AG04449 (cell line): ENCODE measurements at places on chromosomes 12 and 14.

DNA sequence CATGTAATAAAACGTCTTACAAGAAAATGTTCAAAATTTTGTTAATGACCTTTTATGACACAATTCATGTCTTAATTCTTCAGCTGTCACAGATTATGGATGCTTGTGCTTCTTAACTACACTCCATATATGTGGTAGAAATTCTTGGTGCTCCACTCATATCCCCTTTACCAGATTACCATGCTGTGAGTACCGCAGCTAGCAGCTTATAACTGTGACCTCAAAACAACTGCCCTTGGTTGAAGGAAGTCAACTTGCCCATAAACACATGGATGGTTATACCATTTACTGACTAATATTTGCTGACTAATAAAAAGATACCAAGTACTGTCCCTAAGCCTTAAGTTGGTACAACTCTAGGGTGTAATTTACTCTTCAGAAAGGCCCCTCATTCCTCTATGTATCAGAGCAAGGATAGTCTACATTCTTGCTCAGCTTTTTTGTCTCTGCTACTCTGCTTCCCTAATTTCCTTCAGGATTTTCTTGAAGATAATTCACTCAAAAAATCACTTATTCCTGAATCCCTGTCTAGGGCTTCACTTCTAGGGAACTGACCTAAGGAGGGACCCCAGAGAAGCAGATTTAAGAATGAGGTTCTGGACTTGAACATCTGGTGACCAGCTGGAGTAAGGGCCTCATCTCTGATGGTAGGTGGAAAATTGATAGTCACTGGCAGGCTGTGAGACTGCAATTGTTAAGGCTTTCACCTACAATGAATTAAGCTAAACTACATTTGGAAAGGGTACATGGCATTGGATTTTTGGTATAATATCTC lies 152.3 kb downstream of the SLC6A15 start:
- DNase-seq: no peak

DNA sequence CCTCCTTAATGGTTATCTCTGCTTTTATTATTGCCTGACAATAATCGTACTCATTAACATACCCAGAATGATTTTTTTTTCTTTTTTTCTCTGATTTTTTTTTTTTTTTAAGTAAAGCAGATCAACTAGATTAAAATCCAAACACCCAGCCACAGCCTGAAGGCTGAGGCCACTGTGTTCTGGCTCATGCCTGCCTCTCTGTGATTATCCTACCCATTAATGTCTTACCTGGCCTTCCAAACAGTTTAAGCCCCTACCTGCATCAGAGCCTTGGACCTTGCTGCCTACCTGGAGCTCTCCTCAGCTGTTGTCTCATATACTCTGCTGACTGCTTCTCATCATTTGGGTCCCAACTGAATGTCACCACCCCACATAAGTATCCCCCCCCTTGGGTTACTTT lies 6.8 kb upstream of the TMED10 start:
- DNase-seq: no peak

GRCh38 chr12:131592972-131593371 lies 117.9 kb upstream of the SFSWAP start:
- DNase-seq: no peak

DNA sequence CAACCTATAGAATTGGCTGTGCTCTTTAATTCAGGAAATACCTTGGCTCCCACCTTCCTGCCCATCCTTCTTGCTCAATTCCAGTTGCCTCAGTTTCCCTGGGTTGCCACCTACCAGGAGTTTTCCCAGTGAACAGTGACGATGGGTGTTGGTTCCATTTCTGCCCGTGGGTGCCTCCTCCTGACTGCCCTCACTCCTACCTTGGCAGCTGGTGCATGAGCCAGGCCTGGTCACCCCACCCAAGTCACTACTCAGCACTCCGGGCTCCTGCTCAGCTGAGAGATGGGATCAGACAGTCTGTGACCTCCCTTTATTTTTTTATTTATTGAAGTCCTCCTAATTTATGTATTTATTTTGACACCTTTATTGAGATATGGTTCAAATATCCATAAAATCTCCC lies 31.0 kb upstream of the PTGR2 start:
- no peak for DNase-seq

DNA sequence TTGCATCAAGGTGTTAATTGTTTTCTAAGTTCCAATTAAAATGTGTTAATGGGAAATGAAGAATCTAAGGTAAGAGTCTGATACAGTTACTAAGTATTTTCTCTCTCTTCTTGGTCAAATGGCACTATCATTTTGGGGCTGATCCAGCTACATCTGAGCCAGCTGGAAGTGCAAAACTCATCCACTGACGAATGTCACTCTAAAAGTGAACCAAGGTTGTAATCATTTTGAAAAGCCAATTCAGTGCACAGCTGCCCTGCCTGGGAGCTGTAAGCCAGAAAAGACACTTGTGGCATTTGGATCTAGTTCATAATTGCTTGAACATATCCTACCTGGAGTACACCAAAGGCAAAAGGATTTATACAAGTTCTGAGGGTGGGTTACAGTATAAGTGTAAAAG lies 1011.3 kb downstream of the AACS start:
- no peak for DNase-seq

- no peak for DNase-seq
These were observed 121.3 kb downstream of the RPS29 start for GRCh38 chr14:49464885-49465284.

GRCh38 chr12:111011999-111012600 lies 91.7 kb upstream of the MYL2 start:
- no peak for DNase-seq

DNA sequence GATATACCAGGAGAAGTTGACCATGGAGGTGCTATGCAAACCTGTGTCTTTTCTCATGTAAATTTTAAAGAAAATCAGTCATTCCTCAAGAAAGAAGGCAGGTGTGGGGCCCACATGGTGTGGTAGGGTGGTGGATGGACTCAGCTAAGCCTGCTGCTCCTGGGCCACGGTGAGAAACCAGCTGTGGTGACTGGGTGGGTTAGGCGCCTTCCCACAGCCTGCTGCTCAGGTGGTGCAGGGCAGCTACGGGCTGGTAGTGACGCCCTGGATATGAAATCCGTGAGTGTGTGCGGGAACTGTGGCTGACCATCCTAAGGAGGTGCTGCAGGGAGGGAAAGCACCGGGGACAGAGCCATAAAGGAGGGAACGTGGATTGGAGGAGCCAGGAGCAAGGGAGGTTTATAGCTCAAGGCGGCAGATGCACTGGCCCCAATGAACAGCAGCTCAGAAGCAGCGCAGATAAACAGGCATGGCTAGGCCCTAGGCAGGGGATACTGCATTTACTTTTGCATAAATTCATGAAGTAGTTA lies 408.8 kb downstream of the FUT8 start:
- DNase-seq: no peak

- no peak for DNase-seq
These were observed 168.2 kb downstream of the ZFP36L1 start for GRCh38 chr14:68624541-68625220.

DNA sequence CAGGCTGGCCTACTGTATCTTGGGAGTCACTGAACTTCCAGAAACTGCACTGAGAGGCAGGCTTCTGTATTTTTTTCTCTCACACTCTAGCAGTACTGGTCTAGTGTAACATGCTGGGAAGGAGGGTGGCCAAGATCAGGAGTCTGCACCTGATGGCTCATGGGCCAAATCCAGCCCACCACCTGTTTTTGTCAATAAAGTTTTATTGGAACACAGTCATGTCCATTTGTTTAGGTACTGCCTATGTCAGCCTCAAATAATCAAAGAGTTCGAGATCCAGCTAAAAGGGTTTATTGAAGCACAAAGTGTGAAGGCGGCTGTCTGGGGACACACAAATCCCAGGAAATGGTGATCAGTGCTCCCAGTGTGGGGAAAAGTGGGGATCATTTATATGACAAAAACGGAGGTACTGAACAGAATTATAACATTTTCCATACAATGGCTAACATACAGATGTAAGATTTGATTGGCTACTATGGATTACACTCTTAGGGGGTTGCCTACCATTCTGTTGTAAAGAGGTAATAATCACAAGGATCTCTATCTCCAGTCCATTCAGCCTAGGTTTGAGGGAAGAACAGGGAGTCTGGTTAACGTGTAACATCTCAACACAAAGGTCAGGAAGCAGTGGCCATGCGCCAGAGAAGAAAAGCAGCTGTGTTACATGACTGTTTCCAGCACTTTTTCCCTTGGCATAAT lies 12.9 kb downstream of the USP30 start:
- DNase-seq: no peak

DNA sequence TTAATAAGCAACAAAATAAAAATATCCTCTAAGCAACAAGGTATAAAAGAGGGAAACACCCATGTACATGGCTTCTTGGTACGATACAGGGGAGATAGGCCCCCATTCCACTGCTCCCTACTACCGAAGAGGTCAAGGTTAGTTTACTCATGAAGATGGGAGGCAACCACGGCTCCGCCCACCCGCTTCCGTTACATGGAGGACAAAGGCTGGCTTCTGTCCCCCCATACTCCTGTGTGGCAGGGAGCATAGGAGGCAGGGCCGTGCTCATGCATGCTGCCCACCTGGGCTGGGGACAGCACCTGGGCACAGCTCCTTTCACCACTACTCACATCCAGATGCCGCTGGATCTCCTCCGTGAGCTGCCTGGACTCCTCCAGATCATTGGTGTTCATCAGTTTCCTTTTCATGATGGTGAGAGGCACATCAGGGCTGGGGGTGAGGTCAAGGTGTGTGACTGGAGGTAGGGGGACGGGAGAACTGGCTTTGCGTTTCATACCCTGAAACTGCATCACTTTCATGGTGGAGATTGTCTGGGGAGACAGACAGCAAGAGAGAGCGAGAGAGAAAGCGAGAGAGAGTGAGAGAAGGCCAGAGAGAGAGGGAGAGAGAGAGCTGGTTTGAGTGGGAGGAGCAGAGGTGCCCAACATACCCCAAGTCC lies 39.0 kb downstream of the LGMN start:
- no peak for DNase-seq

- DNase-seq: no peak
These were observed 373.5 kb upstream of the CLEC14A start for GRCh38 chr14:38629412-38629811.

GRCh38 chr12:40011775-40012129 lies 94.1 kb downstream of the SLC2A13 start:
- DNase-seq: no peak

GRCh38 chr12:106136263-106136662 lies 2.5 kb downstream of the NUAK1 start:
- DNase-seq: peak; percentile 70

GRCh38 chr12:28158353-28158752 lies 31.9 kb upstream of the CCDC91 start:
- no peak for DNase-seq

- DNase-seq: no peak
These were observed 1139.4 kb downstream of the TMEM121 start for GRCh38 chr14:106665814-106666213.

DNA sequence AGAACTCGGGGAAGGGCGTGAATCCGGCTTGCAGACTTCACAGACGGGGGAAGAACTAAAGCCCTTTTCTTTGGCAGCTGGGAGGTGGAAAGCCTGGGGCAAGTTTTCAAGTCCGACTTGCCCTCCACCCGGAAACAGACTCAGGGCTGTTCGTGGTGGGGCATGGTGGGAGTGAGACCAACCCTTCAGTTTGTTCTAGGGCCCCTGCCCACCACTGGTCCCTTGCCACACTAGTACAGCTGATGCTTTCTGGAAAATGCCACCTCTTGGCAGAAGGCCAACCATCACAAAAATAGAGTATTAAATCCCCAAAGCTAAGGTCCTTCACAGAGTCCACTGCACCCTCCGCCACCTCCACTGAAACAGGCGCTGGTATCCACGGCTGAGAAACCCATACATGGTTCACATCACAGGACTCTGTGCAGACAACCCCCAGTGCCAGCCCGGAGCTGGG lies 50.4 kb upstream of the DDX11 start:
- no peak for DNase-seq

DNA sequence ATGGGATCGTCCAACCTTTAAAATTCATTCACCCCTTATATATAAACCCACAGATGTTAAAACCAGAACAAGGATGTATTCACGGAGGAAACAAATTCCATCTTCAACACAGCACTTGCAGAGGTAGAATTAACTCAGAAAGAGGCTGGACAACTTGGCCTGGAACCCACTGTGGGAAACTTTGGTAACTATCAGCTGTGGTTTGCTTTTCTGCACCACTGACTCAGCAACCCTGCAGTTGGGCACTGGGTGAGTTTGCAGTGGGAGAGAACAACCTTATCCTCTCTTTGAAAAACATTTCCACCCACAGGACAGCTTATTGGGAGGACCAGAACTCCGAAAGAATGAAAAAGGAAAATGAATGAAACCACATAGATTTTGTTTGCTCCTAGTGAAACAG lies 66.3 kb downstream of the ZNF664 start:
- no peak for DNase-seq

GRCh38 chr12:51923506-51924365 lies 16.4 kb downstream of the ACVRL1 start:
- DNase-seq: no peak

DNA sequence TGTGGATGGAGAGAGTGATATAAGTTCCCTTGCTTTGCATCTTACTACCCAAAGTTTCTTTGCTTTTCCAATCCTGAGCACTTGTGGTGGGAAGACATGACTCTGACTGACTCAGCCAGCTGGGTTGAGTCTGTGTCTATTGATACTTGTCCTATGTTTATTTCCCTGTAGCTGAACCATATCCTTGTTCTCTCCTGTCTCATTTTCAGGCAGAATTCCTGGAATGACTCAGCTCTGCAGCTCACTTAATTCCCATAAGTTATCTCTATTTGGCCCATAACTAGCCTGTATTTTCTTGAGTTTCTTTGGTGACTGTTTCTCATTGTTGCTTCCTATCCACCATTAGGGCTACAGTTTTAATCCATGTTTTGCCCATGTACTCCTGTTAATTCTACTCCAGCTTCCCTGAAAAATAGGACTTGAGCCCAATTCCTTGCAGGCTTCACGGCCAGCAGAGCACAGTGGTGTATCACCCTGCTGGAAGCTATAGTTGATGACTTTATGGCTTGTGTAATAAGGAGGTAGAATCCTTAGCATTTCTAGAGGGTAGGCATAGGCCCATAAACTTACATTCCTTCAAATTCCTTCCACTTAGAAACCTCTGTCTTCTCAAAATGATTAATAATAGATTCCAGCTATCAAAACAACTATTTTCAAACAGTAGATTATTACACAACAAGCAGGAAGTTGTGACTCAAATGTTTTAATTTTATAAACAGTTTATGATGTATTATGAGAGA lies 183.1 kb downstream of the TMTC3 start:
- DNase-seq: peak; percentile 82

- no peak for DNase-seq
These were observed 10.0 kb downstream of the LHX5 start for GRCh38 chr12:113461666-113462065.
